ENCODE measurements at places on chromosomes 2 and 18.

DNA sequence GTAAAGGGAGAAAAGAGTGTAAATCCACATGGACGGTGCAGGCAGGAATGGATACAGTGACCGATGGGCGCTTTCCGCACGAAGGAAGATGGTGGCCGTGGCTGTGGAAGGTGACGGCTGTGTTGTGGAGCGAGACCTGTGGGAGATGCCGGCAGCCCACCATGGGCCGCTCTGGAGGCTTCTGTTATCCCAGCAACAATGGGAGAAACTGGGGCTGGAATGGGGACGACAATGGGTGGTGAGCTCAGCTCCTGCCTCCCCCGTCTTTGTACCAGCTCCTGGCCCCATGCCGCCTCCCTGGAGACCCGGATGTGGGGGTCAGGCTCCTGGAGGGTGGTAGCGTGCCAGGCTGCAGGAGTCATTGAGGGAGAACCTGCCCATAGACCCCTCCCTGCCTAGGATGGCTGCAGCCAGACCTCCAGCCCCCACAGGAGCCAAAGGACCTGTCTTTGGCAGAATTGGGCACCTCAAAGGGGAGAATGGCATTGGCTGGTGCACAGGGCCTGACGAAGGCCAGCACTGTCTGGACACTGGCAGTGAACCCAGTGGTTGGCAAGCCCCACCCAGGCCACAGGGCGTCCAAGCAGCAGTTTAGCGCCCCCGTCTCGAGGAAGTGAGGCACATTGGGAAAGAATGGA lies 72.6 kb downstream of the SLC66A2 start:
- DNase-seq, result no peak

DNA sequence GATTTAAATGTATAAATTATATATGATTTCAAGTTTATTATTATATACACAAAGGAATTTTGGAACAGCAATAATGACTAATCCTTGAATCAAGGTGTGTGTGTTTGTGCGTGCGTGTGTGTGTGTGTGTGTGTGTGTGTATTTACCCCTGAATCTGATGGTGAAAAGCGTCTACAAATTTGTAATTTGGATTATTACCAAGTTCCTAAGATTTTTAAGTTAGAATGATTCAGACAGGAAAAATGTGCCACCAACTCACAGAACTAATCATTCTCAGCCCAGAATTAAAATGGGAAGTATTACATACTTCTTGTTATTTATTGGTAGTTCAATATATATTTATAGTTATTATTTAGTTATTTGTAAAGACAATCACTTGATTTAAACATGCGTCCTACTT lies 12.3 kb downstream of the CALCRL start:
- DNase-seq, result no peak

DNA sequence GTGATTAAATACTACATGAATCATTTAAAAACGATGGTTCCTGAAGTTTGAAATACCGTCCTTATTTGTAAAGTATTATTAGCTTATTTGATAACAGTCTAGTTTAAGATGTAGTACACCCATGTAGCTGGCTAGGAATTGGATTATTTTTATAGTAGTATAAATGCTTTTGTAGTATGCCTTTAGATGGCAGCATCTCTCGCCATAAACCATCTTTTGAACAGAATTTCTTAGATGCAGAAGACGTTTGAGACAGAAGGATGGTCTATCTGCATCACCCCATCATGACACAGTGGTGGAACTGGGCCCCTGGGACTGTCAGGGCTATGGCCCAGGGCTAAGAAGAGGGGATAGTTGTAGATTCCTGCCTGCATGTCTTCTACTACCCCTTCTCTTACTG lies 152.7 kb downstream of the WDSUB1 start:
- no peak for DNase-seq

DNA sequence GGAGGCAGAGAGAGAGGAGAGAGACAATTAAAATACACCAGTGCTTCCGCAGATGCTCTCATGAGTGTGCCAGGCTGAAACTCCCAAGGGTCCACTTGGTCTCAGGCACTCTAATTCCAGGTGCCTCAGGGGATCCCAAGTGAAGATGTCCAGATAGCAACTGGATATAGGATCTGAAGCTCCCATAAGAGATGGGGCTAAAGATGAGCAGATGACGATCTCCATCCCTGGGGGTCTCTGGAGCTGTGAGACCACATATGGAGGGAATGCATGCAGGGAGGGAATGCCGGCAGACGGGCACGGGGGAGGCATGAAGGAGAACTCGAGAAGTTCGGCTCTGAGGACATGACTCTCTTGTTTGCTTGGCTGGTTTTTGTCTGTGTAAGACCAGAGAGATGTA lies 223.7 kb upstream of the RAB6C start:
- no peak for DNase-seq

DNA sequence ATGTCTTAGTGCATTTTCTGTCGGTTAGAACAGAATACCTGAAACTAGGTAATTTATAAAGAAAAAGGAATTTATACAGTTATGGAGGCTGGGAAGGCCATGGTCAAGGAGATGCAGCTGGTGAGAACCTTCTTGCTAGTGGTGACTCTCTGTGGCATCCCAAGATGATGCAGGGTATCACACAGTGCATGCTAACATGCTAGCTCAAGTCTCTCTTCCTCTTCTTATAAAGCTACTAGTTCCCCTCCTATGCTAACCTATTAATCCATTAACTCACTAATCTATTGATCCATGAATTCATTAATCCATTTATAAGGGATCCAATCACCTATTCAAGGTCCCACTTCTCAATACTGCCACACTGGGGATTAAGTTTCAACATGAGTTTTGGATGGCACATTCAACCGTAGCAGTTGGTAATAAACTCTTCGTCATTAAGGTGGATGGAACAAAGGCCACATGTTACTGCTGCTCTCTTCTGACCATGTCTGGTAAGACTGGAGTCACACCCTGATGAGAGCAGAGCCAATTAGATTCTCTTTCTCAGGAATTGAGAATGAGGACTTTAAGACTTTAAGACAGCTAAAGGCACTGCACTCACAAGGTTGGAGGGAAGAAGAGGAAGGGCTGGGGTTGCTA lies 211.6 kb upstream of the SMAD7 start:
- DNase-seq, result no peak

DNA sequence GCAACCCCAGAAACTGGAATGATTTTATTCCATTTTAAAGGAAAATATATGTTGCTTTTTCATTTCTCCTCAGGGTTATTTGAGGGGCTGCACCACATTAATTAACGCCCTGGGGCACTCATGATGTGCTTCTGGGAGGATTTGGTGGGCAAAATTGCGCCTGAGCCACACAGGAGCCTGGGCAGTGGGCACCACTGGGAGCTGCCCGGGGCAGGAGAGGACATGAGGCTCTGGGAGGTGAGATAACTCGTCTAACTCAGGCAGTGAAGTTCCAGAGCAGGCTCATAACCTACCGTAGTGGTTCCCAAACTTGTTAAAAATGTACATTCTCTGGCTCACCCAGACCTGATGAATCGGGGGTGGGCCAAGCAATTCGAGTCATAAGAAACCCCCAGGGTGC lies 68.3 kb downstream of the EDAR start:
- no peak for DNase-seq

DNA sequence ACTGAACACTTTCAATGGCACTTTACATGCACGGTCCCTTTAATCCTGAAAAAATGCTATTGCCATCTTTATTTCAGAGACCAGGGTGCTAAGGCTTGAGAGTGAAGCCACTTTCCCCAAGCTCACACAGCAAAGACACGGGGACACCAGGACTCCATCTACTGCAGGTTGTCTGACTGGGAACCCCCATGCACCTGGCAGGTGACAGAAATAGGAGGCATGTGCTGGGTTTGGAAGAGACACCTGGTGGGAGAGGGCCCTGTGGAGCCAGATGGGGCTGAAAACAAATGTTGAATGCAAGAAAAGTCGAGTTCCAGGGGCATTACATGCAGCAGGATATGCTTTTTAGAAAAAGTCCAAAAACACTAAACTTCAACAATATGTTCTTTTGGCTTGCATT lies 5.2 kb upstream of the EHD3 start:
- DNase-seq, result no peak

GRCh38 chr18:78352910-78353309 lies 626.7 kb upstream of the SALL3 start:
- no peak for DNase-seq

- no peak for DNase-seq
These were observed 64.2 kb downstream of the SCG2 start for GRCh38 chr2:223537651-223538601.

GRCh38 chr2:97870396-97870843 lies 125.3 kb downstream of the TMEM131 start:
- DNase-seq, result peak; percentile 82

- DNase-seq, result peak; percentile 93
These were observed 141.7 kb downstream of the RBMS1 start for GRCh38 chr2:160351956-160352355.

DNA sequence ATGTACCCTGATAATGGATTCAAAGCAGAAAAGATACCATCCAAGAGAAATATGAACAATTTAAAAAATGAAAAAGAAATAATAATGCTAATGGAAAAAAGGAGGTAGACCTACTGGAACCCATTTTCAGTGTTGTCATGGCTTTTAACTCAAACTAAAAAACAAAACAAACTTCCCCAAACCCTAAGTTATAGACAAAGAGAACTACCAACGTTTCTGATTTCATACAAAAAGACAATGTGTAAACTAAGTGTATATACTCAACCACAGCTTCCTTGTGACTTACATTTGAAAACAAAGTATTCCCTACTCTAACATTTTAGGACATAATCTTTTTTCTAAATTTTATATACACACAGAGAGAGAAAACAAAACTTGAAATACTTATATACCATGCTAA lies 45.9 kb downstream of the ACVR1 start:
- DNase-seq, result peak; percentile 22

- DNase-seq, result no peak
These were observed 5.6 kb downstream of the MERTK start for GRCh38 chr2:111903930-111904439.

DNA sequence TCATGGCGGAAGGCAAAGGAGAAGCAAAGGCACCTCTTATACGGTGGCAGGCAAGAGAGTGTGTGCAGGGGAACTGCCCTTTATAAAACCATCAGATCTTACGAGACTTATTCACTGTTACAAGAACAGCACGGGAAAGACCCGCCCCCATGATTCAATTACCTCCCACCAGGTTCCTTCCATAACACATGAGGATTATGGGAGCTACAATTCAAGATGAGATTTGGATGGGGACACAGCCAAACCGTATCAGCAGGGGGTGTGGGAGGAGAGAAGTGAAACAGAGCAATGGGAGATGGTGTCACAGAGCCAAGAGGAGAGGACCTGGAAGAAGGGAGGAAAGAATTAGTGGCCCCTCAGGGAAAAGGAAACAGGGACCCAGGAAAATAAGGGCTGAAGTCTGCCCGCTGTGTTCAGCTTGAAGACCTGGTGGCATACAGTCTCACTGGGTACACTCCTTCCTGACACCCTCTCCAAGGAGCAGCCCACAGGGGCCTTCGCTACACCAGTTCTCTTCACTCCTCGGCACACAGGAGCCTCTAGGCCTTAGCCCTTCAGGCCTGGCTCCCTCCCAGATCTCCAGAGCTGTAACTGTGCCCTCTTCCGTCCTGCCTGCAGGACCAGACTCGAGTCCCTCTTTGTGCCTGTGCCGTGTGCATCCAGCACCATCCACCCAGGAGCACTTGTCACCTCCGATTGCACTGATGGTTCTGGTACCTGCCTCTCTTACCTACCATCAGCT lies 262.1 kb downstream of the EIPR1 start:
- no peak for DNase-seq

- no peak for DNase-seq
These were observed 563.1 kb upstream of the LINC00305 start for GRCh38 chr18:64712035-64712434.

DNA sequence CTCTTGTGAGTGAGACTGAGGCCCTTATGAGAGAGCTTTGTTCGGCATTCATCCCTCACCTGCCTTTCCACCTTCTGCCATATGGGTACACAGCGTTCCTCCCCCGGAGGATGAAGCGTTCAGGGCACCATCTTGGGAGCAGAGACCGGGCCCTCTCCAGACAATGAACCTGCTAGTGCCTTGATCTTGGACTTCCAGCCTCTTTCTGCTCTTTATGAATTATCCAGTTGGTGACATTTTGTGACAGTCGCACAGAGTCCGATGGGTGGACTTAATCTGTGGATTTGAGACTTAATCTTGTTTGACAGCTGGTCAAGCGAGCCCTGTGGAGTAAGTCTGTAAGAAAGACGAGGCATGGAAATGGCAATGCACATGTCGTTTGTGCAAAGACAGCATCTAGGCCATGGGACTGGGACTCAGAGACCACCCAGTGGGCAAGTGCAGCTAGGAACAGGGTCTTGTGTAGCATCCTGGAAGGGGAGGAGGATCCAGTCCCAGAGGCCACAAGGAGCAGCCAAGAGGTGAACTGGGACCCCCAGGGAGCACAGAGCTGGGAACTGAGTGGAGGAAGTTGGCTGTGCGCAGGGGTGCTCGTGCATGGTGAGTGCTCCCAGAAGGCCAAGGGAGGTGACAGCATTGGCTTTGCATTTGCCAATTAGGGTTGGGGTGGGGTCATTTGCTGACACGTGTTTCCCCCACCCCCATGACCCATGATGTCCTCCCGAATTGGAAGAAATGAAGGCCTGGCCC lies 69.5 kb upstream of the HDAC4 start:
- DNase-seq, result no peak

- no peak for DNase-seq
These were observed 138.3 kb downstream of the DDX1 start for GRCh38 chr2:15729709-15730544.

- DNase-seq, result no peak
These were observed 38.0 kb downstream of the DPP4 start for GRCh38 chr2:162035981-162036380.

- no peak for DNase-seq
These were observed 111.3 kb upstream of the SLC14A2 start for GRCh38 chr18:45503990-45504389.

- no peak for DNase-seq
These were observed 566 bp downstream of the GATA6 start for GRCh38 chr18:22169889-22170420.

GRCh38 chr2:12493031-12493513 lies 223.7 kb upstream of the TRIB2 start:
- DNase-seq, result peak; percentile 80

DNA sequence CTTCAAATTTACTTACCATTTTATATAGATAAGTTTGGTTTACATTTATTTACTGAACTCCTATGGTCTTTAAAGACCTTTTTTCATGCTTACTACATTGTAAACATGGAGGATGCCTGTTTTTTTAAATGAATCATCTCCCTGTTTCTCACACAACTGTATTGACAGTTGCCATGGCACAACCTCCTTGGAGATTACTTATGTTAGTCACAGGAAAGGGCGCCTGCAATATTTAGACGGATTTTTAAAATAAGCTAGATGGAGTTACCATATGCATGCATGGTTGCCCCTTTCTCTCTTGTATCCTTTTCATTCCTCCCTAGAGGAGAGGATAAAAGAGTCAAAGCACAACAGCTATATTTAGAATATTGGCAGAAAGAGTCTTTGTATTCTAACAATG lies 34.8 kb upstream of the CCDC102B start:
- no peak for DNase-seq
